A673 (cell line): ENCODE measurements at places on chromosomes 7 and 10.

- H3K27me3 ChIP-seq: peaks cover 19% of the 10 kb centered on the region
- H3K4me3 ChIP-seq: peak overlapping the region; percentile 80
- peak overlapping the region; percentile 93 for H3K27ac ChIP-seq
- H3K4me1 ChIP-seq: no peaks in the 10 kb centered on the region
Measured at GRCh38 chr10:96090463-96090800, 39.7 kb upstream of the ZNF518A start.

GRCh38 chr7:101680406-101681145, 51.5 kb upstream of the MYL10 start:
- H3K27ac ChIP-seq: no peak overlapping the region
- H3K4me1 ChIP-seq: peaks cover 11% of the 10 kb centered on the region
- no peaks in the 10 kb centered on the region for H3K27me3 ChIP-seq

- H3K4me1 ChIP-seq: no peaks in the 10 kb centered on the region
- H3K27me3 ChIP-seq: no peaks in the 10 kb centered on the region
- no peak for DNase-seq
- H3K4me3 ChIP-seq: no peak overlapping the region
- no peak overlapping the region for H3K27ac ChIP-seq
Measured at GRCh38 chr7:29247963-29248236, 53.3 kb downstream of the CHN2 start.

DNA sequence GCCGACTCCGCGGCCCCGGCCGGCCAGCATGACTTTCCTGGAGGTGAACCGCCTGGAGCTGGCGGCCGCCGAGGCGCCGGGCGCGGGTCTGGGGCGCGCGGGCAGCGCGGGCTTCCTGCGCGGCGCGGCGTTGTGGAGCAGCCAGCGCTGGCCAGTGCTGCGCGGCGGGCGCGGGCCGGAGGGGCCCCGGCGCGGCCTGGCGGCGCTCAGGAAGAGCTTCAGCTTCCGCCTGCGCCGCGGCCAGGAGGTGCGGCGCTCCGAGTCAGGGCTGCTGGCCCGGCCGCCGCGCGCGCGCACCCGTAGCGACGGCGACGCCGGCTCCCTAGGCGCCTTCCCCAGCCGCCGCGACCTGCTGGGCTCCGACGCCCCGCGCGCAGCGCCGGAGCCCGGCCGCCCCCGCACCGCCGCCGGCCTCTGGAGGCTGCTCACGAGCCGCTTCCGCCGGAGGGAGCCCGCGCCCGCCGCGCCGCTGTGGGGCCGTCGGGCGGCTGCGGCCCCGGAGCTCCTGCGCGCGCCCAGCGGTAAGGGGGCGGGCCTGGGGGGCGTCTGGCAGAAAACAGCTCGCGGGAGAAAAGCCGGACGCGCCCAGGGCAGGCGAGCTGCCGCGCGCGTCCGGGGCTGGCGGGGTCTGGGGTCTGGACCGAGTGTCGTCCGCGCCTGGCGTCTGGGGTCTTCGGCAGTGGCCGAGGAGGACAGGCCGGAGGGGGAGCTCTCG, 29.0 kb downstream of the AGAP3 start:
- H3K27ac ChIP-seq: no peak overlapping the region
- peaks cover 22% of the 10 kb centered on the region for H3K4me1 ChIP-seq
- peaks cover 16% of the 10 kb centered on the region for H3K36me3 ChIP-seq
- peak; percentile 60 for DNase-seq
- H3K4me3 ChIP-seq: peak overlapping the region; percentile 21

DNA sequence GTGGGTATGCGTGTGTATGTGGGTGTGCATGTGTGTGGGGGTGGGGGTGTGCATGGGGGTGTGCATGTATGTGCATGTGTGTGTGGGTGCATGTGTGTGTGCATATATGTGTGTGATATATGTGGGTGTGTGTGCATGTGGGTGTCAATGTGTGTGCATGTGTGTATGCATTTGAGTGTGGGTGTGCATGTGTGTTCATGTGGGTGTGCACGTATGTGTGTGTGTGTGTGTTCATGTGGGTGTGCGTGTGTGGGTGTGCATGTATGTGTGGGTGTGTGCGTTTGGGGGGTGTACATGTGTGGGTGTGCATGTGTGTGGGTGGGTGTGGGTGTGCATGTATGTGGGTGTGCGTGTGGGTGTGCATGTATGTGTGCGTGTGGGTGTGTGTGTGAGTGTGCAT, 42.6 kb downstream of the GTF2IRD1 start:
- no peaks in the 10 kb centered on the region for H3K27me3 ChIP-seq
- no peaks in the 10 kb centered on the region for H3K4me1 ChIP-seq
- H3K36me3 ChIP-seq: no peaks in the 10 kb centered on the region
- no peak overlapping the region for H3K4me3 ChIP-seq
- H3K27ac ChIP-seq: no peak overlapping the region
- no peak for DNase-seq
